ENCODE measurements at places on chromosomes 13 and 19. TPM values are rescaled to one million over a fixed set of nuclear protein-coding genes. Genes with fewer than 3 reads are reported as not detected.

Gene HRC
- 41.9 TPM for polyA plus RNA-seq

Gene BEST2
- polyA plus RNA-seq: 0.23 TPM

Gene S1PR5
- polyA plus RNA-seq: 1.5 TPM

Gene PRRG2
- 6.0 TPM for polyA plus RNA-seq

Gene KLK12
- polyA plus RNA-seq: not detected

Gene COX7A1
- 44.9 TPM for polyA plus RNA-seq

Gene LSM7
- 72.9 TPM for polyA plus RNA-seq

Gene CIC
- polyA plus RNA-seq: 42.7 TPM

Gene ZFP36
- polyA plus RNA-seq: 945 TPM

Gene UFM1
- 94.0 TPM for polyA plus RNA-seq

Gene THSD8
- 5.8 TPM for polyA plus RNA-seq

Gene HNRNPL
- polyA plus RNA-seq: 489 TPM

Gene CAPN12
- 0.41 TPM for polyA plus RNA-seq

DNA sequence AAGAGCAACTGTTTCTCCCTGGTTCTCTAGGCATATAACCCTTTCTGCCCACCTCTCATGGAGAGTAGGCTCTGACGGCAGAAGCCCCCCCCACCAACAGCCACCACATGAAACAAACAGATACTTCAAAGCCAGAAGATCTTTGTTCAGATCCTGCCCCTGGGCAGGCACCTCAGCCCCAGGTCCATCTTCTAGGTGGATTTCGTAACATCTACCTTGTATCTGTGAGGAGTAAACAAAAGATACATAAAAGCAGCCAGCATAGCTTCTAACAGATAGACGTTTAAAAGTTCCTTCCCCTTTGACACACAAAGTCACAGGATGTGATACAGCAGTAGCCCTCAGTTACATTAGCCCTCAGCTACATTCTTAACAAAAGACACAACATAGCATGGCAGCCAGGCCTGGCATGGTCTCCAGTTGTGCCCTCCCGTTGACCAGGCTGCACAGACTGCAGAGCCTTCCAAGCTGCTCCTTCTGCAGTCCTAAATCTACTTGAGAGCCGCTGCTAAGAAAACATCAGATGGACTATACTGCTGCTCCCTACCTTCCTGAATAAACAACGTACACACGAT is 35.4 kb downstream of the BRD4 start:
- DNase-seq: no peak

DNA sequence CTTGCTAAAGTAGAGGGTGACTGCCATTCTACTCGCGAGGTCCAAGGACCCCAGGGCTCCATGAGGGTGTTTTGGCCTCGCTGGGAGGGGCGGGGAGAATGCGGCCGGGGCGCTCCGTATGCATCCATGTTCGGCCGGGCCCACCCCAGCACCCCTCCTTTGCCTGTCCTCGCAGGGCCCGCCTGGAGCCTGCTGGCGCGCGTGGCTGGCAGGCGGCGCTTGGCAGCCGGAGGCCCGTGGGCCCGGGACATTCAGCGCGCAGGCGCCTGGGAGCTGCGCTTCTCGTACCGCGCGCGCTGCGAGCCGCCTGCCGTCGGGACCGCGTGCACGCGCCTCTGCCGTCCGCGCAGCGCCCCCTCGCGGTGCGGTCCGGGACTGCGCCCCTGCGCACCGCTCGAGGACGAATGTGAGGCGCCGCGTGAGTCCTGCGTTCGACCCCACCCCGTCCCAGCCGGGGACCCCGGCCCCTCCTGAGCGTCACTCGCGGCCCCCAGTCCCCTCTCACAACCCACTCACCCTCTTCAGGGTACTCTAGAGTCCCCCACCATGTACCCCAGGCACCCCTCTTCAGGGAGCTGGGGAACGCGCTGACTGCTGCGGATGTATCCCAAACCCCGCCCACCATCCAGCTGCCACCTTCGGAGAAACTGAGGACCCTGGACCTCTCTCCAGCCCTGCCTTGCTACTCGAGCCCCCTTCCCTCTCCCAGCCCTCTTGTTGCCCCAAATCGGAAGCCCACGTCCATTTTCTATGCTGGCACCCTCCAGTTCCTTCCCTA is 4.1 kb downstream of the DLL3 start:
- DNase-seq: no peak

DNA sequence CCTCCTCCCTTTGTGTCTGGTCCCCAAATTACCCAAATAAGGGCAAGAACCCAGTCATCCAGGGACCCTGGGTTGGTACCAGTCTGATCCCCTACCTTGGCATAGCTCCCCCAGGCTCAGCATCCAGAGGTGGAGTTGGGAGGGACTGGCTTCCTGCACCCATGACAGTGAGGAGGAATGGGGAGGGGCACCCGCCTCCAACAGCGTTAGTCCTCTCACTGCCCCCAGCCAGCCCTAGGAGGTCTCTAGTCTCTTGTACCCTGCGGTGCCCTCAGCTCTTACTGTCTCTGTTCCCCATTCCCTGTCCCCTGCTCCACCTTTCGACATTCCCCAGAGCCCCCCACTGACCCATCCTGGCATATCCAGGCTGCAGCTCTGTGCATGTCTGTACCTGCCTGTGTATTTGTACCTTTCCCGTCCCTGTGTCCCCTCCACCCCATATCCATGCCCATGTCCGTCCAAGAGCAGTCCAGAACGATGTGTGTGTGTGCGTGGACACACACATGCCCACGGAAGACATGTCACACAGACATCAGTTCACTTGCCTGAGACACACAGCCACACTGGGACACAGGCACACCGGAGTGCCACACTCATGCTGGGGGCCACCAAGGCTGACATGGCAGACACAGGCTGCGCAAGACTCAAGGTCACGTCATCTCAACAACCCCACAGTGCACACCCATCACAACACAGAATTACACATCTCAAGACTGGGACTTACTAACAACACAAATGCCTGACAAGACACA is 17.8 kb downstream of the ERFL start:
- no peak for DNase-seq

DNA sequence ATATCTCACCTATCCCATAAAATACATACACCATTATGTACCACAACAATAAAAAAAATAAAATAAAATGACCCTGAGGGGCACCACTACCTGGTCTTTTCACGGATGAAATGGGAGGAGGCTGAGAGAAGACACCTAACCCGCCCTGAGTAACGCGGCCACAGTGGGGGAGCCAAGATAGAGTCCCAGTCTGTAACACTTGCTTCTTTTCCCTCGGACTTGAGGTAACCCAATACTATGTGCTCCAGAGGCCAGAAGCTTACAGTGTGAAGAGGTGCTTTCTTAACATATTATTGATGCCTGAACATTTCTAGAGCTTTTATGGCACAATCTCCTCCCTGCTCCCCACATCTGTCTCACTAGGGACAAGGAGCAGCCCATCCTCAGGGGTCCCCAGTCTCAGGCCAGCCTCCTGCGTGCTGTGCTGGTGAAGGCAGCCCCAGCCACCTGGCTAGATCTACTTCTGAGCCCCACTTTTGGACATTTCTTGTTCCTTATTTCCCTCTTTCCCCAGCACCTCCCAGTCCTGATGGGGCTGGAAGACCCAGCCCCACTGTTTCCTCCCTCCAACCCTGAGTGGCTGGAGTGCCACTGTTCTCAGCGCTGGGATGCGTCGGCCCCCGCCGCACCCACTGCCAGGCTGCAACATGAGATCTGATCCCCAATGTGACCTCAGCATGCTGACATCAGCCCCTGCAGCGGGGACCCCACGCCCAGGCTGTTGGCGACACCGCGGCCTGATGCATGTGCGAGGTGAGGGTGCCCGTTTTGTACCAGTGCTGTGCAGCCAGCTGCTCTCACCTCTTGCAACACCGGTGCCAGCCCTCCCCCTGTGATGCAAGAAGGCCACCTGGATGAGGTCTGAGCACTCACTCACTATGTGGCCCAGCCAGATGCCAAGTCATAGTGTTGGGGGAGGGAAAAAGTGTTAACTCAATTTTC is 143.3 kb downstream of the DCLK1 start:
- no peak for DNase-seq

- DNase-seq: no peak
These were observed 13.8 kb downstream of the IFNL2 start for GRCh38 chr19:39282021-39282420.

DNA sequence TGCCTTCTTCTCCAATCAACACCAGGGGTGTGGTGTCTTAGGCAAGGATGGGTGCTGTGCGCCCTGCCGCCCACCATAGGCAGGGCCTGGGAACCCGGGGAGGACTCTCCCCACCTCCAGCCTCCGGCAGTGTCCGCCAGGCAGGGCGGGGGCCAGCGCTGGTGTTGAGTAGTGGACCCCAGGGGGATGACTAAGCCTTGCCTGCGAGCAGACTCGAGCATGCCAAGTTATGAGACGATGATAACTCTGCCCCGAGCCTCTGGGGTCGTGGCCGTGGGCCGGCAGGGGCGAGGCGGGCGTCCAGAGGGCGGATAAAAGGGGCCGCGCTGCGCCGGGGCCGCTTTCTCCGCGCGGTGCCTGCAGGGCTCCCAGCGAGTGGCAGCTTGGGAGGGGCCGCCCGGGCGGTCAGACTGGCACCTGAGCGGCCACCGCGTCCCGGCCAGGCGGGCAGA is at the start of gene MEDAG:
TSS of gene MEDAG (plus strand) at position 340 of the 452 bp plus-strand sequence. CDS start 245 bp downstream, outside the sequence.
- no peak for DNase-seq

- peak; percentile 29 for DNase-seq
These were observed 32.5 kb downstream of the BRD4 start for GRCh38 chr19:15299568-15300409.

GRCh38 chr19:16077984-16078758 is 1.9 kb downstream of the TPM4 start:
- no peak for DNase-seq

- no peak for DNase-seq
These were observed 229.7 kb downstream of the KCNRG start for GRCh38 chr13:50244713-50245574.

DNA sequence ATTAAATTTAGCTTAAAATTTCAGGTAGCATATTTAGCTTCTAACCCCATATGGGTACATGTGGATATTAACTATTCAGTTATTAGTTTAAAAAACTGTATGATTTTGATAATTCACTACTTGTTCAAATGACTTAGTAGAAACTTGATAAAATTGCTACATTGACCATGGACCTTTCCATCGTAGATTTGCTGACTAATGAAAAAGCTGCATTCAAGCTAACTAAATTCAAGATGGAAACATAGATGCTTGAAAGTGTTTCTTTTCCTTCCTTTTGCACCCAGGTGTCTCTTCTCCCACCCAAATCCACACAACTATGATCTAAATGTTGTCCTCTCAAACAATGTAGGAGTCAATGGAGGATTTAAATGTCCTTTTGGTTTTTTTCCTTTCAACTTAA is 439.2 kb downstream of the TBC1D4 start:
- DNase-seq: no peak

DNA sequence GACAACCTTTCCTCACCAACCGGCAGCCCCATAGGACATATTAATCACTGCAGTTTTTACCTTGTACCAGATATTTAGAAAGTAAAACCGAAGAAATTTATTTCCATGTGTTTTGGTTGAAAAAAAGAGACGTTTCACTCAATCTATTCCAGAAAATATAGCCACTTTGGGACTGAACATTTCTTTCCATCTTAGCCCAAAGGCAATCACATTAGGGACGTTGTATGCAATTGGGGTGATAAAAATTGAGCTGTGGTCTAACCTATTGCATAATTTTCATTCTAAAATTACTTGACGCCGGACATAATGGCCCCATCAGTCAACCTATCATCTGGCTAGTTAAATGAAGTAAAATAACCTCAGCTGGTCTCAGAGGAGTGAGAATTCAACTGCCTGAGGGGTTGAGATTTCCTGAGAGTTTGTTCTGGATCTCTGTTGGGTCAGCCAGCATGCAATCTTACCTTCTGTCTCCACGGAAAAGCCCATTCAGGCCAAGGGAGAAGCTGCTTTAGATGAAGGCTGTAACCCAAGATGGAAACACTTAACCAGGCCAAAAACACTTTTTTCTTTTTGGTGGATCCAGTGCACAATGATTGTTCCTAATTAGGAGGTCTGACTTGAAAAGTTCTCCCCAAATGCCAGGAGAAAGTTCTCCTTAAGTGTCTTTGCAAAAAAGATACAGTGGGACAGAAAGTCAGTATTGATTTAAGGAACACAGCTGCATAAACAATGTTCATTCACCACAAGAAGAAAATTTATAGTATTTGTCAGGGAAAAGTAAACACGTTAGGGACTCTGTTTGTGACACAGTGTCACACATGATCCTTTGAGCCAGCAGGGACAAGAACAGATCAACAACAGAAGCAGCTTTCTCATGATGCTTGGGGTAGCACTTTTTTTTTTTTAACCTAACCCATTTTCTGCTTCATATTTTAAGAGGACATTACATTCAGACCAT is 34.1 kb downstream of the DLEU7 start:
- DNase-seq: no peak

DNA sequence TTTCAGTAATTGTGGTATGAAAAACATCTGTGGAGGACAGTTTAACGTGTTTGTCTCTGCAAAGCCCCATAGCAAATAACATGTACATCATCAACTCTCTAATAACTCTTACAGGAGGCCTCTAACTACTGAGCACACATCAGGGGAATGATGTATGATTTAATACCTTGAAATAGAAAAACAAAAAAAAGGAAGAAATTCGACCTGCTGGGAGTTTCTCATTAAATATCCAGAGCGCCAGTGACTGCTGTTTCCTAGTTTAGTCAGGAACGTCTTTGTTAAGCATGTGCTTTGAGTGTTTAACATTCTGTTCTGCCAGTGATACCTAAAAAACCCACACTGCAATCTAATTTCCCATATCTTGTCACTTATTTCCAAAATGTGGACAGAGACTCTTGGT is 235.4 kb downstream of the PCDH20 start:
- peak; percentile 19 for DNase-seq

DNA sequence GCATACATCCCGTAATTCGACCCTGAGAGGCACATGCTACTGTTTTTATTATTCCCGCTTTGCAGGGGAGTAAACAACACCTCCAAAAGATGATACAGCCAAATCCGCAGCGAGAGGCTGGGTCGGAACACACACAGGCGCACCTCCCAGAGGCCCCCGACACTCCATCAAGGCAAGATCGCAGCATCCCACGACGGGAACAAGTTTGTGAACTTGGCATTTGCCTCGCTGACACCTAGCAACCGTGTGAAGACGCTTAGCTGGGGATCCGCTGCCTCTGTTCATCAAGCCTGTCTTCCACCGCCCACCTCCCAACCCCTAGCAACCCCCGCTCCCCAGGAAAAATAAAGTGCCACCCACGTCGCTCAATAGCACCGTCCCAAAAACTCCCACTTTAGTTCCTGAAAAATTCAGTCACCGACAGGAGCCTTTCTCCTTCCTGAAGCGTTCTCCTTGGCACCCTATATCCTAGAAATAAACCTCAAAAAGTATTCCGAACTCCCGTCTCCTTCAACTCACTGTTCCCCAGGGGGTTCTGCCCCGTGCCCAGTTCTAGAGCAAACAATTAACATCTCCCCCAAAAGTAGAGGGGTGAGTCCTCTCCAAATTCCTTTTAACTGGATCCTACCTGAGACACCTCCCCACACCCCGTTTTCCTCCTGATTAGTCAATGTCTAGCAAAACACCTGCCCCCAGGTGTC is 1.7 kb downstream of the GNG7 start:
- no peak for DNase-seq

DNA sequence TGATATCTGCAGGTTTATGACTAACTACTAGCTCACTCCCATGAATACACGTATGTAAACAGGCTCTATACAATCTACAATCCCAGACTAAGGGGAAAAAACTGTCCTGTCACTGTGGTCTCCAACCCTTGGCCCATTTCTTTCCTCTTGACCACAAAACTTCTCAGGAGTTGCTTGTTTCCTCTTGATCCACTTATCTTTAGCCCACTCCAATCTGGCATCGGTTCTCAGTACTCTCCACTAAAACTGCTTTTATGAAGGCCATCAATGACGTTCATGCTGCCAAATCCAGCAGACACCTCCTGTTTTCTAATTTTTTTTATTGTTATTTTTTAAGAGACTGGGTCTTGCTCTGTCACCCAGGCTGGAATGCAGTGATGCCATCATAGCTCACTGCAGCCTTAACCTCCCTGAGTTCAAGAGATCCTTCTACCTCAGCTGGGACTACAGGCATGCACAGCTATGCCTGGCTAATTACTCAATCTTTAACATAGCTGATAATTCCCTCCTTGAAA is 31.9 kb upstream of the USPL1 start:
- no peak for DNase-seq

Data from left renal pelvis (tissue), 4 donors.